Spleen (tissue), 13 donors: ENCODE measurements at places on chromosomes 2 and 18. TPM values are rescaled to one million over a fixed set of nuclear protein-coding genes. Genes with fewer than 3 reads are reported as not detected.

Gene CYBRD1
- 9.4 TPM for polyA plus RNA-seq

Gene RGPD4
- polyA plus RNA-seq: not detected

Gene LIMS3
- polyA plus RNA-seq: 0.70 TPM

Gene TCF7L1
- 2.4 TPM for polyA plus RNA-seq

Gene ANTXR1
- 3.5 TPM for polyA plus RNA-seq

Gene MBP
- 11.1 TPM for polyA plus RNA-seq

Gene SPATA3
- polyA plus RNA-seq: not detected

Gene XPO1
- polyA plus RNA-seq: 56.8 TPM

Gene ACVR1C
- 0.09 TPM for polyA plus RNA-seq

Gene IGFBP2
- polyA plus RNA-seq: 142 TPM

Gene MAB21L4
- not detected for polyA plus RNA-seq

Gene CENPO
- 3.4 TPM for polyA plus RNA-seq

Gene CCDC121
- polyA plus RNA-seq: 1.7 TPM

Gene TEKT4
- polyA plus RNA-seq: not detected

- no peaks in the 10 kb centered on the region for H3K36me3 ChIP-seq
- no peaks in the 10 kb centered on the region for H3K4me1 ChIP-seq
- H3K27me3 ChIP-seq: no peaks in the 10 kb centered on the region
- no peak overlapping the region for H3K27ac ChIP-seq
- no peak for DNase-seq
These were observed 39.2 kb downstream of the WDR33 start for GRCh38 chr2:127771756-127772155.

DNA sequence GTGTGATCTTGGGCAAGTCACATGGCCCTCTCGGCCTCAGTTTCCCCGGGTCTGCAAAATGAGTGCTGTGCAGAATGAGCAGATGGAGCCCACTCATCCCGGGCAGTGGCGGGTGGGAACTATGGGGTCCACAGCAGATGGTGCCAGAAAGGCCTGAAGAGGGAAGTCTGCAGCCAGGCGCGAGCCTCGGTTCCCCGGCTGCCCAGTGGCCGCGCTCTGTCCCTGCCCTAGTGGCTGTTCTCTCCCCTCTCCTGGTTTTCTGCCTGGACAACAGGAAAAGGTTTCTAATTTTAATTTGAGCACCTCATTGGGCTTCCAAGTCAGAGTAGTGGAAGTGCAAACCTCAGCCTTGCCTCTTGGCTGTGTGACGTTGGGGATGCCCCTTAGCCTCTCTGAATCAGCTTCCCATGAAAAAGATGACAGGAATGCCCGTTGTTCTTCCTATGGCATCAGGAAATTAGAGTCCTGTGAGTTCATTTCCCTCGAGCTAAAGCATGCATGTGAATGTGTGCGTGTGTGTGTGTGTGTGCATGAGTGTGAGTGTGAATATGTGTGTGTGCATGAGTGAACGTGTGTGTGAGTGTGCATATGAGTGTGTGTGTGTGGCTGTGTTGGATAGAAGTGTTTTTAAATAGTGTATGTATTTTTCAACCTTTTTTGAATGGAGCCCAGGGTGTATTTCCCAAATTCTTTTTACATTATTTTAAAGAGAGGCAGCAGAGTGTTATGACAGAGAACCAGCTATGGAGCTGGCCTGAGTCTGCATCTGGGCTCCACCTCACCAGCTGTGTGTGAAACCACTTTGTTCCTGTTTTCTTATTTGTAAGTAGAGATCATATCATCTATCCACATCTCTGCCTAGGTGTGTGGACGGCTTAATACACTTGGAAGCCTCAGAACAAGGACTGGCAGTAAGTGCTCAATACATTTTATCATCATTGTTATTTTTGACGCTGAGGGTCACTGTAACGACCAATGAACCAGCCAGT is 41.3 kb downstream of the RRM2 start:
- peak; percentile 67 for DNase-seq
- no peak overlapping the region for H3K4me3 ChIP-seq
- no peaks in the 10 kb centered on the region for H3K27me3 ChIP-seq

GRCh38 chr2:226405465-226405864 is 394.2 kb downstream of the IRS1 start:
- no peak overlapping the region for H3K27ac ChIP-seq
- DNase-seq: no peak
- H3K36me3 ChIP-seq: no peaks in the 10 kb centered on the region
- no peaks in the 10 kb centered on the region for H3K27me3 ChIP-seq

DNA sequence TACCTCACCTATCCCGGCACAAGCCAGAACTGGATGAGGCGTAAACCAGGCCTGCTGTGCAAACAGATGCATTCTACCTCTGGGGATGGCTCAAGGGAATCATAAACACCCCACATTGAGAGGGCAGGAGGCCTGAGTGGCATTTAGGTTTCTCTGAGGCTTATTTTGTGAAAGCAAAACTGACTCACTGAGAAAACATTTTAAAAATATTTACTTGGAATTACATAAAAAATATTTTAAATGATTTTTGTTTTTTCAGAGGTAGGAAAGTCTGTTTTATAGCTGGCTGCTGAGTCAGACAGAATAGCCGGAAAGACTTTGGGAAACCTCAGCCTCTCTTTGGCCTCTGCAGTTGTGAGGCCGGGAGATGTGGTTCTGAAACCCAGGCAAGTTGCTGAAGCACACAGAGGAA is 244.1 kb downstream of the NCKAP5 start:
- H3K27ac ChIP-seq: no peak overlapping the region
- no peak overlapping the region for H3K4me3 ChIP-seq
- no peaks in the 10 kb centered on the region for H3K27me3 ChIP-seq
- no peaks in the 10 kb centered on the region for H3K4me1 ChIP-seq
- DNase-seq: no peak
- H3K36me3 ChIP-seq: no peaks in the 10 kb centered on the region

GRCh38 chr2:128271597-128271910 is 47.1 kb downstream of the HS6ST1 start:
- no peak overlapping the region for H3K4me3 ChIP-seq
- no peak for DNase-seq
- H3K4me1 ChIP-seq: peaks cover 41% of the 10 kb centered on the region
- no peaks in the 10 kb centered on the region for H3K27me3 ChIP-seq
- H3K27ac ChIP-seq: no peak overlapping the region

DNA sequence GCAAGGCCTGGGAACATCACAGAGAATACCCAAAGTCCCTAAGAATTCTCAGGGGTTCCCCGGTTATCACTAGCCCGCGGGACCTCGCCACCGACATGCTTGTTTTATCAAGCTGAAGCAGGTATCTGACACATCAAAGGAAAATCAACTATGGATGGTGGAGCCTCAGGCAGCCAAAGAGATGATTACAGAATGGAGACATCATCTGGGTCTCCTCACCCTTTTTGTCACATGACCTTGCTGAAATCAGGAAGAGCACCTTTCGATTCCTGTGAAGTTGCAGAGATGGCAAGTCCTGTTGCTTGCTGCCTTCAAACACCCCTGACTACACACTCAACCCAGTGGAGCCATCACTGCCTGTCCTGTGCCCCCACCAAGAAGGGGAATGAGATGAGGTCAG is 19.2 kb upstream of the CAB39 start:
- no peaks in the 10 kb centered on the region for H3K4me1 ChIP-seq
- no peaks in the 10 kb centered on the region for H3K27me3 ChIP-seq
- no peak overlapping the region for H3K27ac ChIP-seq
- no peak for DNase-seq
- no peaks in the 10 kb centered on the region for H3K36me3 ChIP-seq
- no peak overlapping the region for H3K4me3 ChIP-seq

GRCh38 chr2:29015701-29016470 is 34.8 kb downstream of the TOGARAM2 start:
- no peaks in the 10 kb centered on the region for H3K27me3 ChIP-seq
- H3K4me1 ChIP-seq: peaks cover 78% of the 10 kb centered on the region
- no peaks in the 10 kb centered on the region for H3K36me3 ChIP-seq

- H3K4me1 ChIP-seq: no peaks in the 10 kb centered on the region
- no peaks in the 10 kb centered on the region for H3K36me3 ChIP-seq
- H3K27ac ChIP-seq: no peak overlapping the region
- DNase-seq: no peak
These were observed 33.5 kb downstream of the FBXO15 start for GRCh38 chr18:74114116-74114515.

GRCh38 chr2:130987519-130988425 is 105.5 kb downstream of the FAM168B start:
- DNase-seq: no peak
- H3K27ac ChIP-seq: no peak overlapping the region
- H3K4me1 ChIP-seq: no peaks in the 10 kb centered on the region
- H3K36me3 ChIP-seq: no peaks in the 10 kb centered on the region

- no peak overlapping the region for H3K27ac ChIP-seq
- no peaks in the 10 kb centered on the region for H3K27me3 ChIP-seq
- H3K4me3 ChIP-seq: no peak overlapping the region
These were observed 14.6 kb upstream of the DYNC2LI1 start for GRCh38 chr2:43759195-43759594.

- no peaks in the 10 kb centered on the region for H3K36me3 ChIP-seq
- H3K27ac ChIP-seq: no peak overlapping the region
- no peak for DNase-seq
- no peaks in the 10 kb centered on the region for H3K27me3 ChIP-seq
- H3K4me1 ChIP-seq: no peaks in the 10 kb centered on the region
These were observed 307.4 kb upstream of the VWC2L start for GRCh38 chr2:214103276-214104001.

DNA sequence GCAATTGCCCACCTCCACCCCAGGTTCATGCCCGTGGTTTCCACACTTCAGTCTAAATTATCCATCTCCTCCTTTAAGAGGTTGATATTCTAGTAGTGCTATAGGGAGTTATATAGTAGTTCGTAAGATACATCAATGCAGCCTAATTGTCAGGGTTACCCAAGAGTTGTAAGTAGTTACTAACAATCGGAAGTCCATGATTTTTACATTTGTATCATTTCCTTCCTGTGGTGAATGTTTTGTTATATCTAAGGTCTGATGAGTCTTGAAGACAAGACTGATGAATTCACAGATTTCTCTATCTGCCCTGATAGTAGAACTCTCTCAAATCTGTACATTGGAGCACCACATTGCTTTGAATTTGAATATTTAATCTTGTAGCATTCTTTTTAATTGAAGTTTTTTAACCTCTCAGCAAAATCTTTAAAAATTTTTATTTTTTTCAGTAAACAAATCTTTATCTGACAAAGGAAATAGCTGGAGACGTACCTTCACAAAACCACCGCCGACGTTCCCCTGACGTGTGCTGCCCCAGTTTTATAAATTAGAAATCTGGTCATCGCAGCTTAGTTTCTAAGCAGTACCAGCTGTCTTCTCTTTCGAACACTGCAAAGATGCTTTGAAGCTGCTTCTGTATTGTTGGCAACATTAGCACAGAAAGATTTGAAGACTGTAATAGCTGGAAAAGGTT is 264.5 kb downstream of the SOCS6 start:
- no peaks in the 10 kb centered on the region for H3K27me3 ChIP-seq
- no peaks in the 10 kb centered on the region for H3K4me1 ChIP-seq
- no peak for DNase-seq

- DNase-seq: no peak
- H3K27me3 ChIP-seq: no peaks in the 10 kb centered on the region
- no peaks in the 10 kb centered on the region for H3K4me1 ChIP-seq
- no peak overlapping the region for H3K27ac ChIP-seq
- H3K36me3 ChIP-seq: no peaks in the 10 kb centered on the region
These were observed 52.9 kb upstream of the LINC00305 start for GRCh38 chr18:64201781-64202180.

DNA sequence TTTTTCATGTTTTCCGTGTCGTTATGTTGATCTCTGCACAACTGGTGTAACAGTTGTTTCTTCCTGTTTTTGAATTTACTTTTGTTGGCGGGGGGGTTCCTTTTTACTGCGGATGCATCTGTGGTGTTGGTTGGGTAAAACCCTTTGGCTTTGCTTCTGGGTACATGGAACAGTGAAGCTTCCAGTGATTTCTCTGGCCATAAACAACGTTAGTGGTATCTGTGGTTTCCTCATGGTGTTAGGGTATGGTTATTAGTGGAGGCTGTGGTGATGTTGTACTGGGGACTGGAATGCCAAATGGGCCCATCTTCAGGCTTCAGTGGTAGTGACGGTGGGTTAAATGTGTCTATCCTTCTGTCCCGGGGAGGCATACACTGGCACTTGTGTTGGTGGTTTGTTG is 285.4 kb upstream of the ZNF804A start:
- H3K36me3 ChIP-seq: no peaks in the 10 kb centered on the region
- H3K4me3 ChIP-seq: no peak overlapping the region
- H3K4me1 ChIP-seq: no peaks in the 10 kb centered on the region
- no peaks in the 10 kb centered on the region for H3K27me3 ChIP-seq

GRCh38 chr18:5142131-5142530 is 54.9 kb downstream of the AKAIN1 start:
- H3K27ac ChIP-seq: no peak overlapping the region
- no peaks in the 10 kb centered on the region for H3K27me3 ChIP-seq
- H3K4me3 ChIP-seq: no peak overlapping the region
- DNase-seq: no peak
- no peaks in the 10 kb centered on the region for H3K36me3 ChIP-seq

GRCh38 chr2:221154176-221154575 is 417.9 kb downstream of the EPHA4 start:
- no peak overlapping the region for H3K27ac ChIP-seq
- H3K4me3 ChIP-seq: no peak overlapping the region
- DNase-seq: no peak
- H3K27me3 ChIP-seq: no peaks in the 10 kb centered on the region

GRCh38 chr2:191245046-191245868 is at the start of gene MYO1B:
TSS of gene MYO1B (plus strand) at chr2:191245404. CDS start at chr2:191276896, 31,492 bp downstream.
- H3K4me1 ChIP-seq: peaks cover 15% of the 10 kb centered on the region
- H3K4me3 ChIP-seq: peak within 1 kb of the TSS; percentile 82
- H3K36me3 ChIP-seq: no peaks in the 10 kb centered on the region
- DNase-seq: peak; percentile 87

GRCh38 chr2:136750065-136750464 is 15.3 kb upstream of the THSD7B start:
- no peak overlapping the region for H3K4me3 ChIP-seq
- no peak for DNase-seq
- no peak overlapping the region for H3K27ac ChIP-seq
- H3K27me3 ChIP-seq: no peaks in the 10 kb centered on the region

- DNase-seq: no peak
- H3K27ac ChIP-seq: no peak overlapping the region
- no peak overlapping the region for H3K4me3 ChIP-seq
- no peaks in the 10 kb centered on the region for H3K4me1 ChIP-seq
These were observed 109.7 kb downstream of the RGPD3 start for GRCh38 chr2:106358521-106358920.

- no peaks in the 10 kb centered on the region for H3K27me3 ChIP-seq
- DNase-seq: no peak
- H3K36me3 ChIP-seq: no peaks in the 10 kb centered on the region
- H3K4me3 ChIP-seq: no peak overlapping the region
These were observed 34.4 kb upstream of the PKDCC start for GRCh38 chr2:42013409-42013808.

- peaks cover 21% of the 10 kb centered on the region for H3K36me3 ChIP-seq
- H3K27me3 ChIP-seq: no peaks in the 10 kb centered on the region
- H3K27ac ChIP-seq: peak overlapping the region; percentile 80
- H3K4me1 ChIP-seq: peaks cover 77% of the 10 kb centered on the region
- H3K4me3 ChIP-seq: no peak overlapping the region
- no peak for DNase-seq
These were observed 120.0 kb downstream of the DOCK10 start for GRCh38 chr2:224922142-224922727.

DNA sequence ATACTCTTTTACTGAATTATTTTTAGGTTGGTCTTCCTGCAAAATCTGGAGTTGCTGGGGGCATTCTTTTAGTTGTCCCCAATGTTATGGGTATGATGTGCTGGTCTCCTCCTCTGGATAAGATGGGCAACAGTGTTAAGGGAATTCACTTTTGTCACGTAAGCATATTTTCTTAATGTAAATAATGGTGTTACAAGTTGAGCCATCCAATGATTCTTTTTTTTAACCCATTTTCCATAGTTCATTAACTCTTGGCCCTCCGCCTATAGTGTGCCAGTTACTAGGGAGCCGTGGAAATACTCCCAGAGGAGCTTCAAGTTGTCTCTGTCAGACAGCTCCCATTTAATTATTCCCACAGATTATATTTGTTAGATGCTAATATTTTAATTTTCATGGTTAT is 49.8 kb downstream of the GLS start:
- no peak for DNase-seq
- peaks cover 90% of the 10 kb centered on the region for H3K36me3 ChIP-seq
- no peak overlapping the region for H3K4me3 ChIP-seq
- no peaks in the 10 kb centered on the region for H3K27me3 ChIP-seq
- no peaks in the 10 kb centered on the region for H3K4me1 ChIP-seq
